ENCODE measurements at places on chromosomes 7 and 10. TPM values are rescaled to one million over a fixed set of nuclear protein-coding genes. Genes with fewer than 3 reads are reported as not detected.

NKX2-3 gene
- total RNA-seq = not detected

CARD11 gene
- 11.0 TPM for total RNA-seq

GRID2IP gene
- total RNA-seq = 2.5 TPM

RADIL gene
- total RNA-seq = 2.0 TPM

IL6 gene
- total RNA-seq = not detected

TAS2R41 gene
- not detected for total RNA-seq

GRCh38 chr7:24500599-24500998, 72.7 kb upstream of the PALS2 start:
- no peaks in the 10 kb centered on the region for H3K27me3 ChIP-seq
- H3K36me3 ChIP-seq = no peaks in the 10 kb centered on the region
- no peak overlapping the region for H3K27ac ChIP-seq
- DNase-seq = no peak
- H3K4me3 ChIP-seq = no peak overlapping the region

GRCh38 chr10:113890769-113891168, 36.3 kb downstream of the NHLRC2 start:
- no peak overlapping the region for H3K27ac ChIP-seq
- no peaks in the 10 kb centered on the region for H3K27me3 ChIP-seq
- H3K4me3 ChIP-seq = no peak overlapping the region
- peaks cover 31% of the 10 kb centered on the region for H3K36me3 ChIP-seq
- no peak for DNase-seq
- peaks cover 16% of the 10 kb centered on the region for H3K4me1 ChIP-seq

GRCh38 chr7:960269-960871, 5.9 kb upstream of the ADAP1 start:
- H3K4me3 ChIP-seq = no peak overlapping the region
- no peak for DNase-seq
- H3K36me3 ChIP-seq = no peaks in the 10 kb centered on the region
- peaks cover 2% of the 10 kb centered on the region for H3K4me1 ChIP-seq
- H3K27me3 ChIP-seq = peaks cover 8% of the 10 kb centered on the region

DNA sequence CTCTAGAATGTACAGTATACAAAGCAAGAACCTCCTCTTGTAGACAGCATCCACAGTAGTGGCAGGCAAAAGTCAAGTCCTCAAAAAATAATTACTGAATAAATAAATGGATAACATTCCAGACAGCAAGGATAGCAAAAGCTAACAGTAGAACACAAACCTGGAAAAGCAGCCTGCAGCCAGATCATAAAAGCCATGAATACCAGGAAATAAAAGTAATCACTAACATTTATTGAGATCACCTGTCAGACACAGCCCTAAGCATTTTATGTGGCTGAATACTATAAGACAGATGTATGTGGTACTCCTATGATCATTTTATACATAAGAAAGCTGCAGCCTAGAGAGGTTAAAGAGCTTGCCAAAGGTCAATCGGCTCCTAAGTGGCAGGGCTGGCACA, 34.0 kb downstream of the CUL2 start:
- H3K4me3 ChIP-seq = no peak overlapping the region
- no peak for DNase-seq
- H3K27me3 ChIP-seq = no peaks in the 10 kb centered on the region
- peaks cover 14% of the 10 kb centered on the region for H3K36me3 ChIP-seq
- H3K4me1 ChIP-seq = no peaks in the 10 kb centered on the region
- H3K27ac ChIP-seq = no peak overlapping the region

GRCh38 chr10:114437473-114438292, 33.4 kb upstream of the AFAP1L2 start:
- H3K4me3 ChIP-seq = no peak overlapping the region
- no peaks in the 10 kb centered on the region for H3K27me3 ChIP-seq
- peaks cover 15% of the 10 kb centered on the region for H3K36me3 ChIP-seq
- no peak overlapping the region for H3K27ac ChIP-seq
- H3K4me1 ChIP-seq = peaks cover 1% of the 10 kb centered on the region
- no peak for DNase-seq

- H3K27me3 ChIP-seq = no peaks in the 10 kb centered on the region
- no peak overlapping the region for H3K4me3 ChIP-seq
- H3K27ac ChIP-seq = peak overlapping the region; percentile 54
- DNase-seq = no peak
- H3K4me1 ChIP-seq = peaks cover 38% of the 10 kb centered on the region
- peaks cover 1% of the 10 kb centered on the region for H3K36me3 ChIP-seq
Measured at GRCh38 chr7:137936509-137937201, 65.2 kb downstream of the CREB3L2 start.

DNA sequence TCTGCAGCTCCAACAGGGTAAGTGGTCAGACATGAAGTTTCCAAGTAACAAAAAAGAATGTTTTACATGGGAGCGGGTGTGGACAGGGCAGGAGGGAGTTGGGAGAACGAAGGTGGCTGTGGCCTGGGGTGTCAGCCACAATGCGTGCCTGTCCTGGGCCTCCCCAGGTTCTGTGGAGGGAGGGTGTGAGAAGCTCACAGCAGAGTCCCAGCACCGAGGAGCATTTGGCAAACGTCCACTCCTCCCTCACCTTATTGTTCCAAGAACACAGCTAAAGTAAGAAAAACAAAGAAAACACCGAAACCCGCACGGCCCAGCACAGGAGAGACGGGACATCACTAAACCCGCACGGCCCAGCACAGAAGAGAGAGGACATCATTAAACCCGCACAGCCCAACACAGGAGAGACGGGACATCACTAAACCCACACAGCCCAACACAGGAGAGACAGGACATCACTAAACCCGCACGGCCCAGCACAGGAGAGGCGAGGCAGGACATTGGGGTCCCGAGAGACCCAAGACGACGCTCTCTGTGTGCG, 226.4 kb downstream of the MAD1L1 start:
- DNase-seq = no peak
- H3K36me3 ChIP-seq = no peaks in the 10 kb centered on the region
- no peak overlapping the region for H3K4me3 ChIP-seq
- no peaks in the 10 kb centered on the region for H3K27me3 ChIP-seq
- H3K4me1 ChIP-seq = no peaks in the 10 kb centered on the region

GRCh38 chr7:136293841-136294391, 316.8 kb upstream of the MTPN start:
- peaks cover 1% of the 10 kb centered on the region for H3K4me1 ChIP-seq
- H3K36me3 ChIP-seq = no peaks in the 10 kb centered on the region
- H3K27ac ChIP-seq = no peak overlapping the region
- DNase-seq = no peak

- H3K36me3 ChIP-seq = no peaks in the 10 kb centered on the region
- H3K4me3 ChIP-seq = no peak overlapping the region
- H3K4me1 ChIP-seq = peaks cover 2% of the 10 kb centered on the region
- DNase-seq = no peak
- peaks cover 17% of the 10 kb centered on the region for H3K27me3 ChIP-seq
Measured at GRCh38 chr10:43046288-43046991, 30.4 kb upstream of the RET start.

All from progenitor cell of endocrine pancreas (in vitro differentiated cells).